ENCODE measurements at places on chromosomes 3 and 15.

- DNase-seq, result no peak
Observed at GRCh38 chr3:162933656-162934055, 1437.0 kb downstream of the OTOL1 start.

- no peak for DNase-seq
Observed at GRCh38 chr3:102511168-102511567, 76.4 kb downstream of the ZPLD1 start.

DNA sequence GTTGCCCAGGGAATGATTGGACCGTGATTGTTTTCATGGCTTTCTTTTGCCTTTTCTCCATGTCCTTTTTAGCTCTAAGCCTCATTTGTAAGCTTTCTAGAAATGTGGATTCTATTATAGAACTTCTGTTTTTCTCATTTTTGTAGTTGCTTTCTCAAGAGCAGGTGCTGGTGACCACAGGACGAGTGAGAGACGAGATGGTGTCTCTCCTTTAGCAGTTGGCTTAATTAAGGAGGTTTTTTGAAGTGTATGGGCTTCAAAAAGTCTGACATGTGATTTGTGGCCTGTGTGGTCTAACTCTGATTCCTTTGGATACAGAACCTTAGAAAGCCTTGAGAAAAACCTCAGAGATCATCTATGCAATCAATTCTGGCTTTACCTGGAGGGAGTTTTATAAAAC is 292.8 kb downstream of the LPP start:
- DNase-seq, result no peak

- no peak for DNase-seq
Observed at GRCh38 chr15:59256482-59256881, 49.8 kb downstream of the LDHAL6B start.

DNA sequence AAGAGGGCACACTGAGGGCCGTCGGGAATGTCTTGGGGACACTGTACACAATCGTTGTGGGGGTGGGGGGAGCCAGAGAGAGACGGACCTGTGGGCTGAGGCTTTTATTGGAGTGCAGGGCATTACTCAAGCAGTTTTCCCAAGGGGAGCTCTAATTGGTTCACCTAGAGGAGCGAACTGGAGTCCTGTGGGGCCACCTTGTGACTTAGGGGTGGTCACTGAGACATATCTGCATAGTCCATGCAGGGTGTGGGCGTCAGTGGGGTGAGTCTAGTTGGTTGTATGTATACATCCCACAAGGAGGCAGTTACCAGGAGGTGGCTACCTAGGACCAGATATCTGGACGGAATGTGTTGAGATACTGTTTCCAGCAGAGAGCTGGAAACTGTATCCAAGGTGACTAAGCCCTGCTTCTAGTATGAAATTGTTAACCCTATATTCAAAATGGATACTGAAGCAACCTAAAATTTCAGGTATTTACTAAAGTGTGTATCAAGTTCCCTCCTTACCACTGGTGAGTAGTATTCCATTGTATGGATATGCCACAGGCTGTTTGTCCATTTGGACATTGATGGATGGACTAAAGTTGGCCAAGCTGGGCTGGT is 2.6 kb upstream of the PIGZ start:
- DNase-seq, result no peak

DNA sequence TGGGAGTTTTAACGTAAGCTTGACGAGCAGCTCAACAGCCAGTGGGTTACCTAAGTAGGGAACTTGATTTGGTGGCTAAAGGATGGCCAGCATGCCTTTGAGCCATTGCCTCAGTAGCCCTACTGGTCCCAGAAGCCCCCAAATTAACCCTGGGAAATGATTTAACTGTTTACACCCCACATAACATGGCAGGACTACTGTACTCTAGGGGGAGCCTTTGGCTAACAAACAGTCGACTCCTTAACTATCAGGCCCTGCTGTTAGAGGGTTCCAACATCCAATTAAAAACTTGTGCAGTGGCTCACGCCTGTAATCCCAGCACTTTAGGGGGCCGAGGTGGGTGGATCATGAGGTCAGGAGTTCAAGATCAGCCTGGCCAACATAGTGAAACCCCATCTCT is 9.4 kb upstream of the SMCO1 start:
- no peak for DNase-seq

DNA sequence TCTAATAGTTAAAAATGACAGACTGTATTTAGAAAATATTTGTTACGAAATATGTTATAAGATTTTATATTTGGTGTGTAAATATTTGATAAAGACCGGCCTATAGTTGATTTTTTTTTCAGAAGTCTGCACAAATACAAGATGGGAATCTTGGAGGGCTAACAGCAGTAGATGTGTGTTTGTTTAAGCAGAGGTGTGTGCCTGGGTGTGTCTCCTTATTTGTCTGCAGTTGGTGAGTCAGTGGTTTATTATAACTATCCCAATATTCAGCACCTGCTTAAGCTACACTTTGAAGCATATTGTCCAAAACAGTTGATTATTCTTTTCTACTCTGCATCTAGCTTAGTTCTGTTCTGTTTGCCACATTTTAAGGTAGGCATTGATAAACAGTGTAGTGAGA is 12.4 kb downstream of the GLCE start:
- DNase-seq, result no peak

- DNase-seq, result no peak
Observed at GRCh38 chr3:72134989-72135451, 350.1 kb upstream of the PROK2 start.

DNA sequence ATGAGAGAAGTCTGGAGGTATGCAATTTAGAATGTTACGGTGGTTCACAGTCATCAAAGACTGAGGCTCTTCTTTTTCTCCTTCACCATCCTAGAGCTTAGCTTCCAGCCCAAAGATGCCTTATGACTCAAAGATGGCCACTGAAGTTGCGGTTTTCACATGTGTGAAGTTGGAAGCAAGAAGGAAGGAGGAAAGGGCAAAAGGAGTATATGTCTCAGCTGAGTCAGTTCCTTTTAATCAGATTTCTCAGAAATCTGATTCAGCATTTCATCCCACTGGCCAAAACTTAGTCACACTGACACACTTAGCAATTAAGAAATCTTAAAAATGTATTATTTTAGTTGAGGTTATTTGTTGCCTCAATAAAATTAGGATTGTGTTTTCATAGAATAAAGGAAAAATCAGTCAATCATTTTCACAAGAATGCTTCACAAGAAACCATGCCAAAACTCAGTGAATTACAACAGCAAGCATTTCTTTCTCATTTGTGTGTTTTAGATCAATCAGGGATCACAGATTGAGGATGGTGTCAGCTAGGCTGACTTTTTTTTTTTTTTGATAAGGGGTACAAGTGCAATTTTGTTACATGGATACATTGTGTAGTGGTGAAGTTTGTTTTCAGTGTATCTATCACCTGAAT is 211.1 kb upstream of the GADL1 start:
- DNase-seq, result no peak

DNA sequence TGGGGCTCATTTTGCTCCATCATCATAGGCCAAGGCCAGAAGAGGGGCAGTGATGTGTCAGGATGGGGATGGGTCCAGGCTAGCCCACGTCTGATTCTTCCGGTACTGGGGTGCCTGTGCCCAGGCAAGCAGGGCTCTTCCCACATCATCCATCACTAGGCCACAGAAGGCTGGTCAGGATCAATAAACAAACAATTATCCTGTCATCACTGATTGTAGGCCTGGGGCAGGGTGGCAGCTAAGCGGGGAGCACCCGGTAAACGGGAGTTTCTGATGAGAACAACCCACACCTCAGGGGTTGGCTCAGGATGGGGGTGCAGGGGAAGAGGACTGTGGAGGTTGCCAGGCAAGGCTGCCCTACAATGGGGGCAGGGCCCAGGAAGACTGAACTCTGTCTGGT is 18.1 kb upstream of the CACNA2D2 start:
- DNase-seq, result no peak

DNA sequence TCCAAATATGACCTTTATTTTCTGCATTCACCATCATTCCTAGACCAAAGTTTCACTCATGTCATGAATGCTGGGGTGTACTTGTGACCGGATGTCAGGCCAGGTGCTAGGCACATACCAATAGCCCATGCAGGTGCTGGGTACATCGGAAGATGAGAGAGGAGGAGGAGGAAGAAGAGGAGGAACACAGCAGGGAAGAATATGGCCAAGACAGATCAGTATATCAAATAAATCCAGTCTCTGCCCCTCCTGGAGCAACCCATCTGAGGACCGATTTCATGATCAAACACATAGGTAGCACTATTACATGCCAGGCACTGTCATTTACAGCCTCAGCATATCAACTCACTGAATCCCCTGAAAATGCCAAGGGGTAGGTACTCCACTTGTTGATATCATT is 3.0 kb upstream of the WNT7A start:
- no peak for DNase-seq

DNA sequence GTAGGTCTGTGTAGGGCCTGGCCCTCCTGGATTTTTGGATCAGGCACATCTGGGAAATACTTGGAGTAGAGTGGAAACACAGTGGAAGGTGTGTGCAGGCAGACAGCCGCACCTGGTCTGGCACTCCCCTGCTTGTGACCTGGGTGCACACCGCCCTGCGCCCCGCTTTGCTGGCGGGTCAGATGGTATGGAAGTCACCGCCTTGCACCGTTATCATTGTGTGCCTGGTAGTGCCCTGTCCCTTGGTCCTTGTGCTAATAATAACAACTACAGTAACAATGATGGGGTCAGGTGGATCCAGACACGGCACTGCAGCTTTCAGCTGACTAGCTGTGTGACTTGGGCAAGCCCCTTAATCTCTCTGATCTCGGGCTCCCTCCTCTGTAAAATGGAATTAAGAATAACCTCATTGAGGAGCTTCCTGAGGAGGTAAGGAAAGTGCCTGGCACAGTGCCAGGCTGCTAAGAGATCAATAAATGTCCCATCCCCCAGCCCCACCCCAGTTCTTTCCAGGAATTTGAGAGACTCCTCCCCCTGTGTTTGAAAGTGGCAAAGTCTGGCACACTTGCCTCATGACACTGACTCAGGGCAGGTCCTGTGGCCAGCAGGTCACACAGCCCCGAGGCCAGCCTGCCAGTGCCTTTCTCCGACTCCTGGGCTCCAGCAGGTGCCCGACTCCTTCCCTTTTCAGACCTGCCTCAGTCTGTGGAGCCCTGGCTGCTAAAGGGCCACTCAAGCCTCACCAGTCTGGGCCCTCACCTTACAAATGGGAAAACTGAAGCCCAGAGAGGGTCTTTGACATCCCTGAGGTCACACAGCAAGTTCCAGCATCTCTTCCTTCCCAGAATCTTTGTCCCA is 9.8 kb downstream of the ISG20 start:
- DNase-seq, result no peak

- no peak for DNase-seq
Observed at GRCh38 chr3:70832089-70832833, 519.8 kb upstream of the MDFIC2 start.

GRCh38 chr3:40341671-40342070 is 32.2 kb downstream of the EIF1B start:
- no peak for DNase-seq

GRCh38 chr15:31172606-31173005 is 71.1 kb upstream of the TRPM1 start:
- no peak for DNase-seq

DNA sequence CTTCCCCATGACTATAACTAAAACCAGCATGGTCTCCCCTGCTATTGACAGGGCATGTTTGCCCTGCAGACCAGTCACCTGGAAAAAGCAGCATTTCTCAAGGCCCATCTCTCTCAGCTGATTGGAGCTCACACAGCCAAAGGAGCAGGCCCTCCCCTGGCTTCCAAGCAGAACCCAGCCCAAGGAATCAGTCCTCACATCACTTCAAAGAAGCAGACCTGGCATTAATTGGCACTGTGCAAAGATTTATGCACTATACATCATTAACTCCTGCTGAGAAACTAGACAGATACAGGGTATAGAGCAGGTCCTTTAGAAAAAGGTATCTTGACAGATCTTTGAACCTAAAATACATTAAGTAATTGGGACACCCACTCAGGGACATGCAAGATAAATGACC is 323.8 kb upstream of the PPP2R3A start:
- no peak for DNase-seq

- DNase-seq, result peak; percentile 63
Observed at GRCh38 chr3:186825294-186825821, 17.2 kb upstream of the ADIPOQ start.

DNA sequence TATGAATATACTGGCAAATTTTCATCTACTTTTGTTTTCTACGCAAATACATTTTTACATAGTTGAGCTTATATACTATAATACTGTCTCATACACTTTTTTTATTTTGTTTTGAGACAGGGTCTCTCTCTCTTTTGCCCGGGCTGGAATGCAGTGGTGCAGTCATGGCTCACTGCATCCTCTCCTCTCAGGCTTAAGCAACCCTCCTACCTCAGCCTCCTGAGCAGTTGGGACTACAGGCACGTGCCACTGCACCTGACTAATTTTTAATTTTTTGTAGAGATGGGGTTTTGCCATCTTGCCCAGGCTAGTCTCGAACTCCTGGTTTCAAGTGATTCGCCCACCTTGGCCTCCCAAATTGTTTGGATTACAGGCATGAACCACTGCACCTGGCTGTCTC is 25.9 kb downstream of the HACL1 start:
- DNase-seq, result no peak

DNA sequence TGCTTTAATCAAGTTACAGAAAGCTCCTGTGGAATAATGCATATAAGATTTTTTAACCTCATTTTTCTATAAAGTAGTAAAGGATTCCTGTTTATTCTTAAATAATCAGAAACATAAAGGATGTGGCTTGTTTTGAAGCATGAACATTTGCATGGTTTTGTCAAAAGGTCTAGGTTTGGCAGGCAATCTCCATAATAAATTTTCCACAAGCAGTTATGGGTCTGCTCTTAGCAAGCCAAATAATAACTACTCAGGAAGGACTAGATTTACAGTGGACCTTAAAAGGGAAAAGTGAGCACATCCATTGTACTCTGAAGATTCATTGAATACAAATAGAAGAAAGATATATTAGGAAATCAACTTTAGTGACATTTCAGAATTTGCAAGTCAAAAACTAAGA is 407.3 kb upstream of the CBLB start:
- DNase-seq, result no peak

DNA sequence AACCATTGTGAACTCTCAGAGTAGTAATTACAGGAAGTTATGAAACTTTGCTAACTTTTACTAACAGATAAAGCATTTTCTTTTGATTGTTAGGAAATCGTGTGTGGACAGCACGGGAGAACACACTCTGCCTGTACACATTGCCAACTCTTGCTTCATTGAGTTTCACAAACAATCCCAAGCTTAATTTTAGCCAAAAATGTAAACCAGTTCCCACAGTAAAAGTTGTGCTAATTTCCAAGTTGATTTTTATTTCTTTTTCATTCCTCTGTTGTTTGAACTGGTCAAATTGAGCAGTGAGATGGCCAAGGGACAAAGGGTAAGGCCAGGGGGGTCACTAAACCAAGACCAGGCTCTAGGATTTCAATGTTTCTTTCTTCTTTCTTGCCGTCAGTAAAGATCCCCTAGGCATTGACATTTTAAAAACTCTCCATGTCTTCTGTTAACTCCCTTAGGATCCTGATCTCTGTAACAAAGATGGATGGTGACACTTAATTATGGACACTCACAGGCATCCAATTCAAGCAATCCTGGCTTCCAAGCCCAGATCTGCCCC is 414.9 kb downstream of the RBMS3 start:
- no peak for DNase-seq

- no peak for DNase-seq
Observed at GRCh38 chr3:111605493-111605892, 10.3 kb upstream of the ZBED2 start.

- peak; percentile 24 for DNase-seq
Observed at GRCh38 chr3:122184591-122184929, 1.1 kb downstream of the CASR start.

GRCh38 chr3:49812916-49813496 is 747 bp downstream of the UBA7 start:
- DNase-seq, result no peak

Data from right kidney (tissue), 9 donors.